ENCODE measurements at places on chromosomes 16 and 17.

DNA sequence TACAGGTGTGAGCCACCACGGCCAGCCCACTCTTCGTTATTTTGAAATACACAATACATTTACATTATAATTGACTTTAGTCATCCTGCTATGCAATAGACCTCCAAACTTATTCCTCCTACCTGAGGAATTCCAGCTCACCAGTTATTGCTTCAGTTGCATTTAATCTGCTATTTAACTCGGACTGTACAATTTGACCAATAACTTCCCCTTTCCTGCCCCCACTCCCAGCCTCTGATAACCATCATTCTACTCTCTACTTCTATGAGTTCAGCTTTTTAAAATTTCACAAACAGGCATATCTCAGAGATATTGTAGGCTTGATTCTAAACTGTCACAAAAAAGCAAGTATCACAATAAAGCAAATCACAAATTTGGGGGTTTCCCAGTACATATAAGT, 157.0 kb downstream of the COPRS start:
- no peak for DNase-seq

DNA sequence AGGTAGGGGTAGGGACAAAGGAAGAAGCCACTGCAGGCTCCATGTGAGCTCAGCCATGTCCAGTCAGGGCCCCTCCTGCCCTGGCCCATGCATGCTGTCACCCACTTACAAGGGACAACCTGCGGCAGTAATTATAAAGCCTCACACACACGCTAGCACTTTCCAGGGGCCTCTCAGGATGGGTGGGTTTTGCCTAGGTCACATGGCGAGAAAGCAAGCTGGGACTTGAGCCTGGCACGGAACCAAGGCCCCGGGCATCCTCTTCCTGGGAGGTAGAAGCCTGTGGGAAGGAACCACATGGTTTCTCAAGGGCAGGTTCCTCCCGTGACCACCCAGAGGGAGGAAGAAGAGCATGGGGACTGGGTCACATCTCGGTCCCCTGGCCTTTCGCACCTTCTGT, 7.0 kb downstream of the ZNF319 start:
- DNase-seq: no peak

DNA sequence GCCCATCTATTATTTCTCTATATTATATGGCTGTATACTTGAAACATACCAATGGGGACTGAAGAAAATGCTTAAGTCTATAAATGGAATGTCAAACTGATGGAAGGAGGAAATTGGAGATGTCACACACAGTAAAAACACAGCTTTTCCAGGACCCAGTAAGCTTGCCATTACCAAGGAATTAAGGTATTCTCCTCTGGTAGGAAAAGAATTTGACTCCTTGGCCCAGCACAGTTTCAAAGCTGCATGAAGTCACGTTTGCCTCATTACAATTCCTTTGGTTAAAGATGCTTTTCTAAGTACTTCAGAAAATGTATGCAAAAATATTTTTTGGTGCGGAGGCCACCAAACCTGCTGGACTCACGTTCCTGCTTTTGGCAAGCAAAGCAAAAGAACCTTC, 48.5 kb downstream of the CDH13 start:
- DNase-seq: no peak

DNA sequence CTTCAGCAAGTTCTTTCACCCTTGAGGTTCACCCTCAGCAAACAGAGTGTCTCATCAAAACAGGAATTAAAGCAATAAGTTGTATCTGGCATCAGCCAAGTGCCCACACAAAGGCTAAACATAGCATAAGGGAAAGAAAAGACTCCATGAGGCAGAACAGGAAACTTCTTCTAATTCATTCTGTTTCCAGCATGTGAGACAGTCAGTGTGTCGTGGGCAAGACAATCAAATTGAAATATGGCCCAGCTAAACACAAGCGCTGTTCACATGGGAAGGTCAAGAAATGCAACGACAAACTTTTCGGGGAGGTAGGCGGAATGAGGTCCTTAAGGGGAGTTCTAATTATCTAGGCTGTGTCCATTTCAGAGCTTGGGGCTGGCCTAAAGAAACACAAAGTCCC, 393.4 kb downstream of the HAPSTR1 start:
- DNase-seq: no peak

- DNase-seq: no peak
These were observed 55.8 kb upstream of the TANC2 start for GRCh38 chr17:62910277-62910676.

DNA sequence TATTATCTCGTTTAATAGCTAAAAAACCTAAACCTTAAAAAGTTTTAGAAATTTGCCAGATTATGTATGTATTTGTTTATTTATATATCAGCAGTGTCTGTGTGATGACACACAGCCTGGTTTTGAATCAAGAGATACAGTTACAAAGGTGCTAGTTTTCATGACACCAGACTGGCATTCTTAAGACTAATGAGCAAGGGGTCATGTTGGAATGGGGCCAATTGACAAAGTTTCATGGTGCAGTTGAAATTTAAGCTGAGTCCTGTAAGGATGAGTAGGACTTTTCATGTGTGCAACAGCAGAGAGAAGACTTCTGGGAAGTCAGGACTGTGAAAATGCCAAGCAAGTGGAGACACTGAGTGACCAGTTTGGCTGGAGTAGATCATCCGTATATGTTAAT, 3.2 kb upstream of the KRT10 start:
- DNase-seq: no peak

GRCh38 chr16:89392881-89393737, 97.3 kb downstream of the ANKRD11 start:
- no peak for DNase-seq

DNA sequence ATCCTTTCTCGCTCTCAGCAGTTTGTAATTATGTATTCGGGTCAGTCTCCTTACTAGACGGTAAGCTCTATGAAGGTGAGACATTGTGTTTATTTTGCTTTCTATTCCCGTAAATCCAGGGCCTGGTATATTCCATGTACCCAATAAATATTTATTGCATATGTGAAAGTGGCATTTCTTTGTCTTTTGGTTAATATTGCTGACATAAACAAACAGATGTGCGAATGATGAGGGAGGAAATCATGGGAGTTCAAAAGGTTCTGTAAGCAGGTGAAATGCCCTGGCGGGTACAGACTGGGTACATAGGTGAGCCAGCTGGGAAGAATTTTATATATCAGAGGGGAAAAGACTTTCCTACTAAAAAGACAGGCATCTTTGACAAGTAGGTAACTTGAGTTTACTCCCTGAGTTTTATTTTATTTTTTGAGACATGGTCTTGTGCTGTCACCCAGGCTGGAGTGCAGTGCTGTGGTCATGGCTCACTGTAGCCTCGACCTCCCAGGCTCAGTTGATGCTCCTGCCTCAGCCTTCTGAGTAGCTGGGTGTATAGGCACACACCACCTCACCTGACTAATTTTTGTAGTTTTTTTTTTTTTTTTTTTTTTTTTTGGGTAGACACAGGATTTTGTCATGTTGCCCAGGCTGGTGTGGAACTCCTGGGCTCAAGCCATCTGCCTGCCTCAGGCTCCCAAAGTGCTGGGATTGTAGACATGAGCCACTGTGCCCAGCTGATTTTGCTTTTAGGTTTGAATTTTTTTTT, 5.7 kb upstream of the METTL9 start:
- no peak for DNase-seq

GRCh38 chr16:75476817-75477216, 12.3 kb upstream of the TMEM170A start:
- DNase-seq: no peak

DNA sequence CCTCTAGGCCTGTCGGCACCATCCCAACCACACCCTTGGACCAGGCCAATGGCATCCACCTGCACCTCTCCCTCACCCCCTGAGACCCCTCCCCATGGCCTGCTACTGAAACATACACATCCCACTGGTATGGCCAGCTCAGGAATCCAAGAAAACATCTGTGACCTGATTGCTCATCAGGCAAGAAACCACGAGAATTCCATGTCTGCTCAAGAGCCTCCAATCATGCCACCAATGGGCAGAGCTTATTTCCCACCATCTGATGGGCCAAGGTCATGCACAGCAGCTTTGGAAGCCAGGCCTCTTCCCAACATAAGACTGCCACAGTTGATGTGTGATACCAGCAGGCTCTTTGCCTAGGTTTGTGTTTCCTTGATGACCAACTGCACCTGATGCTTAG, 190.1 kb downstream of the C16orf78 start:
- DNase-seq: no peak

GRCh38 chr16:59459806-59460205, 725.7 kb upstream of the GOT2 start:
- no peak for DNase-seq

- DNase-seq: no peak
These were observed 581 bp downstream of the CHST5 start for GRCh38 chr16:75535211-75535843.

GRCh38 chr17:13410874-13411273, 190.9 kb downstream of the HS3ST3A1 start:
- no peak for DNase-seq

DNA sequence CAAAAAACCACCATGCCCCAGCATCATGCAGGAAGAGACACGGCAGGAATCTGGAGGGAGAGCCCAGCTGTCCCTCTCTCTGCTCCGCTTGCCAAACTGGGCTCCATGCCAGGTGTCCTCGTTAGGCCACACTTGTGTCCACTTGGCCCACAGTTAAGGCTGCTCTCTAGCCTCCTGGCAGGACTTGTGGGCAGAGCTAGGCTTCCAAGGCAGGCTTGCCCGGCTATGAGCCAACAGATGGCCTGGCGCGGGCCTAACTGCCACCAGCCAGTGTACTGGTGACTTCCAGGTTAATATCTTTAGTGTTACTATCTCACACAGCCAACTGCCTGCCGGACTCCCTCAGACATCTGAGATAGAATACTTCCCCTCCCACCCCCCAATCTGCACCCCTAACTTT, 10.6 kb downstream of the ATP6V0D1 start:
- no peak for DNase-seq

GRCh38 chr17:50120475-50121253, 9.3 kb downstream of the SAMD14 start:
- no peak for DNase-seq

- no peak for DNase-seq
These were observed 44.0 kb downstream of the UBN1 start for GRCh38 chr16:4891097-4891885.

DNA sequence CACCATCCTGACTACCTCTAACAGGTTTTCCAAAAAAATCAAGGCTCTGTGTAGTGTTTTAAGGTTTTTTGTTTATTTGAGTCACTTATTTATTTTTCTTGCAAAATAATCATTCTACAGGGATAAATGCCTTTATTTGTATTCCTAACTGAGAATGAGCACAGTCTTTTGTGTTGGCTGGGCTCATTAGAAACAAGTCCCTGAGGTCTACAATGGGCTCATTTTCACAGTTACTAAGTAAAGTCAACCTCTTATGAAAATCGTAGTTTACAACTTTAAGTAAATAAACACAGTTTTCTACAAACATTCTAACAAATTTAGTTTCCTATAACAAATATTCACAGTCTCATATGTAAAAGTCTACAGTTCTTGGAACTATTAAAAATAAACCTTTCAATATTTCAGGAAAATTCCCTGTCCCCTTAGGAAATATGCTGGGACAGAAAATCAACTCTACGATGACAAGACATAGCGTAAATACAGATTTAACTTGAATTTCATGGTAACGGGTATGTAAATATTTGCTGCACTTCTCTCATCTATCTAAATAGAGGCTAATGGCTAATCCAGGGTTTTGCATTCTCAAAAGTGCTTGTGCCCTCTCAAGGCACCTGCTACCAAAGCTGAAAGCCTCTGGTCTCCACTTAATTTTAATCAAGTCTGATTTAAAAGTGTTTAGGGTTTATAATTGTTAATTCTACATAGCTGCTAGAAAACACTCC, 31.5 kb upstream of the CDH5 start:
- no peak for DNase-seq

GRCh38 chr16:28191364-28191960, 20.3 kb downstream of the XPO6 start:
- no peak for DNase-seq

DNA sequence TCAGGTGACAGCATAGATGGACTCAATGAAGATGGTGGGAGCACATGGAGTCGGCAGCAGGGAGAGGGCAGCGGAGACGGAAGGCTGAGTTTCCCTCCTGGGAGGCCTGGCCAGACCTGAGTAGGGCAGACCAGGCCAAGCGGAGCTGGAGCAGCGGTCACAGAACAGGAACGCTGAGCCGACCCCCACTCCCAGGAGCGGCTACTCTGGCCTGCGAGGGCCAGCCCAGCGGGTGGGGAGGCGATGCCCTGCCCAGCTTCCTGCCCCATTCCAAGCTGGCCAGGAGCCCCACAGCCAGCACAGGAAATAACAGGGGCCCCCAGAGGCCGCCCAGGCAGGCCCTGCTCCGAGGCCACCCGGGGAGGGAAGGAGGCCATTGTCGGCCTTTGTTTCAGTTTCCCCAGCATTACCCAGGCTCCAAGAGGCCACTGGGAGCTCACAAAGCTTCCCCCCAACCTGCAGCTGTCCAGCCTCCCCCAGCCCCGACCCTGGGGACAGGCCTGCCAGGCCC, 79.8 kb downstream of the ZNF423 start:
- no peak for DNase-seq

DNA sequence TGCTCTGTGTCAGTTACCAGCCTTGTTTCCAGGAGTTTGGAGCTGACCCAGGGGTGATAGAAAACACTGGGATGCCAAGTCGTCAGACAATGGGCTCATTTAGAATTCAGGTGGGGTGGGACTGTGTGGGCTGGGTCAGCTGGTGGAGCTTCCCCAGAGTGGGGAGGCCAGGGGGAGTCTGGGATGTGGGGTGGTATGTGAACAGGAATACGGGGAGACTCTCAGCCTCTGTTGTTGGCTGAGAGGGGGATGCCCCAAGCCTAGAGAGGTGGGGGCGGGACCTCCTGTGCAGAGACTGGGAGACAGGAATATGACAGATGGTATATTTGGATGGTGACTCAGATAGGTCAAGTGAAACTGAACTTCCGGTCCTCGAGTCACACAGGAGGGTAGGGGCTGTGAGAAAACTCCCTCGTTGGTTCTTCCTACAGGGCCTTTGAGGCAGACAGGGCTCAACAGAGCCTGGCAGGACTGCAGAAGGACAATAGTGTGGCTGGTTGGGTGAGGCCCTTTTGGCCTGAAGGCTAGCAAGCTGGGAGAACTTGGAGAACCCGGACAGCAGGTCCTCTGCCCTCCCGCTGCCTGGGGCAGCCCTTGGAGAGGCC, 23.7 kb downstream of the CDH1 start:
- DNase-seq: no peak

DNA sequence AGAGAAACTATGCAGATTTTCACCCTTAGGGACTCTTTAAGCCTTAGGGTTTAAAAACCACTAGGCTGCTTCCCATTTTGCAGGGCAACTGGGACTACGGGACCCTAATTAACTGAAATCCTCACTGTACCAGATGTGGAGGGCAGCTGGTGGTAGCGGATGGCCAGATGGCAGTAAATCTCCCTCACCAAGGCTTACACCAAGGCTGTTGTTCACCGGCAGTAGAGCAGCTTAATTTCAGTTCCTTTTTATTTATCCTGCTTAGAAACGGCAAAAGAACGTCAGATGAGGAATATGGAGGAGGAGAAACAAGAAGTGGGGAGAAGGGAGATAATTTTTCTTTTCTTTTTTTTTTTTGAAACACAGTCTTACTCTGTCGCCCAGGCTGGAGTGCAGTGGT, 6.5 kb downstream of the ABHD15 start:
- no peak for DNase-seq

GRCh38 chr17:80219763-80220053, 425 bp downstream of the SGSH start:
- no peak for DNase-seq

- DNase-seq: no peak
These were observed 8.5 kb upstream of the COG1 start for GRCh38 chr17:73184136-73184993.

- DNase-seq: no peak
These were observed 61.1 kb downstream of the ADAMTS18 start for GRCh38 chr16:77373726-77374125.

GRCh38 chr16:66617728-66618127, 13.2 kb downstream of the CMTM3 start:
- no peak for DNase-seq

All from CD4-positive, alpha-beta T cell treated with Interleukin-6 at 100 ng/mL for 8 hours (primary cell).